Naive thymus-derived CD8-positive, alpha-beta T cell (primary cell): ENCODE measurements at places on chromosomes 12 and 14. TPM values are rescaled to one million over a fixed set of nuclear protein-coding genes. Genes with fewer than 3 reads are reported as not detected.

Gene VRTN
- not detected for polyA plus RNA-seq

Gene SPIC
- polyA plus RNA-seq, result not detected

Gene PCED1B
- polyA plus RNA-seq, result 127 TPM

Gene CLEC2A
- polyA plus RNA-seq, result not detected

Gene MYO1H
- polyA plus RNA-seq, result not detected

- DNase-seq, result no peak
Measured at GRCh38 chr12:97173688-97174410, 266.8 kb downstream of the NEDD1 start.

GRCh38 chr12:30827101-30828066 lies 72.6 kb upstream of the CAPRIN2 start:
- no peak for DNase-seq
